ENCODE measurements at places on chromosomes 2 and 18. TPM values are rescaled to one million over a fixed set of nuclear protein-coding genes. Genes with fewer than 3 reads are reported as not detected.
A peak's percentile ranks its signal among the peaks of the same experiment; 100 is the strongest.

DNA sequence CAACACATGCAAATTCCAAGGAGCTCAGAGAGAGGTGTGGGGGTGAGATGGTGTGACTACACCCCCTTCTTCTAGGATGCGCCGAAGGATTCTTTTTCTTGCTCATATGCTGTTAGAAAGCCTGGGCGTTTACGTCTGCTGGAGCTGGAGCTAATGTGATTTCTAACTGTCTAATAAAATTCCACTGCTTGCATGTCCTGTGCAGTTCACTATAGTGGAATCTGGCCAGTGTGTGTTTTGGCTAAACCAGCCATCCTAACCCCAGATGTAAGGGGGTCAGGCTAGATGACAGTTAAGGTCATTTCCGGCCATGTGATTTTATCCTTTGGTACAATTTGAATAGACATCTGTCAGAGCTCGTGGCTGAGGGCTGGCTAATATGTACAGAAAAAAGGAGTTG, 194.1 kb downstream of the PRKCE start:
- DNase-seq, result no peak
- no peaks in the 10 kb centered on the region for H3K27me3 ChIP-seq
- H3K4me3 ChIP-seq, result no peak overlapping the region
- H3K4me1 ChIP-seq, result no peaks in the 10 kb centered on the region
- no peaks in the 10 kb centered on the region for H3K36me3 ChIP-seq
- H3K27ac ChIP-seq, result no peak overlapping the region

DNA sequence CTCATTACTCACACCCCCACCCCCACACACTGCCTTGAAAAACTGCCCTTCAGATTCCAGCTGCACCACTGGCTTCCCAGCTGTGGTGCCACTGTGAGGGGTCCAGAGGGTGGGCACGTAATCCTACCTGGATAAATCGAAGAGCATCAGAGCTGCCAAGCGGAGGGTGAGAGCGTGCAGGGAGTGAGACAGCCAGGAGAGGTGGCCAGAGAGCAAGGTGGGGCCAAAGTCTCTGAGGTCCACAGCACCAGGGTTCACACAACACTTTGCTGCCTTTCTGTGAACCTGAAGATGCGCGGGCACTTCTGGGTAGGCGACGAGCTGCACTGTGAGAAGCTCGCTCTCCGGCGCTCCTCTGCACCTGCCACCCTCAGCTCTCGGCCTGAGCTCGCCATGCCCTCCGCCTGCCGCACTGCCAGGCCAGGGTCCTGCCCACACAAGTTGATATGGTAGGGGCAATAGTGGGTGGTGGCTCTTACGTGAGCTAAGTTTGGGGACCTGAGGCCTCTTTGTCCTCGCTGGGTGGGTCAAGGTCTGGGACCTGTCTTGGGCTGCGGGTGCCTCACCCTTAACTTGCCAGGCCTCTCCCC, 83.9 kb downstream of the MARCO start:
- DNase-seq, result no peak
- no peaks in the 10 kb centered on the region for H3K36me3 ChIP-seq
- H3K4me1 ChIP-seq, result no peaks in the 10 kb centered on the region
- H3K27me3 ChIP-seq, result no peaks in the 10 kb centered on the region

DNA sequence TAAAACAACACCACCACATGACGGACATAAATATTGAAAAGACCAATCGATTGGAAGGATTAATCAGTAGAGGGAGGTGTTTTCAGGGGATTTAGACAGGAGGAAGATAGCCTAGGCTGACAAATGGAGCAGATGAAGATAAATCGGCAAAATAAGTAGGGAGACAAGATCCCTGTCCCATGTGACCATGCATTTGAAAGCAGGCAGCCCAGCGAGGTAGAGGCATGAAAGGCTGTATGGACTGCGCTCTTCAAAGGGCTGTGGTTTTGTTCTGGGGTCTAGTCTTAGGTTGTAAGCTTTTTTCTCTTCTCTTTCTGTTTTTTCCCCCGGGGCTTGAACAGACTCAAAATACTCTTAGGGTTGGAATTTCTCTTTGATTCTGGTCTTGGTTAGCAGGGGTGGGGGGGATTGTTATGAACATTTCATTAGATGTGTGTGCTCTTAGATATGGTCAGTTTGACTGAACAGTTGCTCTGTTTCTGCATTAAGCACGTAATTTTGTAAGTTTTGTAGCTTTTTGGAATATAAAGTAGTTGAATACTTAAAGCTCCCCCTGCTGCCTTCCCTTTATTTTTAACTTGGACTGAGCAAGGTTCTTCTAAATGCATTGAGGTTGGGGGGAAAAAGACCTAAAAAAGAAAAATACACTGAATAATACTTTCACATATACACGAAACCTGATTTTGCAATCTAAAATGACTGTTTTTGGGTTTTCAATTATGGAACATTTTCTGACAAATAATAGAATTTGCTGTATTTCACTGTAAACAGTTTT, 32.2 kb downstream of the ZNF532 start:
- no peak for DNase-seq
- no peak overlapping the region for H3K4me3 ChIP-seq
- H3K36me3 ChIP-seq, result peaks cover 12% of the 10 kb centered on the region
- no peaks in the 10 kb centered on the region for H3K4me1 ChIP-seq
- H3K27ac ChIP-seq, result peak overlapping the region; percentile 79

DNA sequence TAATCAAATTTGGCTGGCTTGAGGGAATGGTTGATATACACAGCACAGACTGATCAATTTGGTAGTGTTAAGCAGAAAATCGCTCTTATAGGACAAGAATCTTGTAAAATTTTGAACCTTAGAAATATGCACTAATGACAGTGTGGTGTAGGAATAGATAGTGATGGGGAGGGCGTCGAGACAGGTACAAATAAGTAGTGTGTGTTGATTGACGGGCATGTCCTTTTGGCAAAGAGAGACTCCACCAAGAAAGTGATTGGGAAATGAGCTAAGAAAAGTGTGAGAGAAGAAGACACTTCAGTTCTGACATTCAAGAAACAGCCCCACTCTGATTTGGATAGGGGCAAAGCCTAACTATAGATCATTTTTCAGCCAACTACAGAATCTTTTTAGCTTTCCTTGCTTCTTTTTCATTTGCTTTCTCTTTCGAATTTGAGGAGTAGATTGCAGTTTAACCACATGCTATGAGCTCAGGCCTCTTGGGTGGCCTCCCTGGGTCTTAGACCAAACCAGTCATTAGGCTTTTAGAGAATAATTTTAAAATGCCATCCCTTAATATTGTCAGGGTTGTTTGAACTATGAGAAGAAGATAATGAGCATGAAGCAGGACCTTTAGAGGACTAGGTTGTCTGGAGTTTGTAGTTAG, 127.1 kb downstream of the CERS6 start:
- H3K4me1 ChIP-seq, result no peaks in the 10 kb centered on the region
- no peak for DNase-seq
- no peaks in the 10 kb centered on the region for H3K36me3 ChIP-seq

GRCh38 chr2:119049968-119050704, 108.1 kb downstream of the MARCO start:
- H3K4me3 ChIP-seq, result no peak overlapping the region
- H3K27me3 ChIP-seq, result no peaks in the 10 kb centered on the region
- no peaks in the 10 kb centered on the region for H3K36me3 ChIP-seq
- DNase-seq, result no peak

GRCh38 chr2:209472112-209472832, 48.4 kb downstream of the MAP2 start:
- DNase-seq, result no peak
- peaks cover 4% of the 10 kb centered on the region for H3K4me1 ChIP-seq

- no peaks in the 10 kb centered on the region for H3K36me3 ChIP-seq
- DNase-seq, result no peak
- no peaks in the 10 kb centered on the region for H3K4me1 ChIP-seq
- H3K27ac ChIP-seq, result no peak overlapping the region
- no peaks in the 10 kb centered on the region for H3K27me3 ChIP-seq
These were observed 11.1 kb downstream of the DNAH6 start for GRCh38 chr2:84527137-84528129.

ACMSD gene
- total RNA-seq, result not detected

TMEM247 gene
- total RNA-seq, result not detected

FSHR gene
- not detected for total RNA-seq

EHD3 gene
- total RNA-seq, result 22.5 TPM

DIPK1C gene
- total RNA-seq, result not detected

ST8SIA5 gene
- total RNA-seq, result 0.11 TPM

Data from ascending aorta (tissue), 2 donors.